ENCODE measurements at places on chromosomes 6 and 20.

DNA sequence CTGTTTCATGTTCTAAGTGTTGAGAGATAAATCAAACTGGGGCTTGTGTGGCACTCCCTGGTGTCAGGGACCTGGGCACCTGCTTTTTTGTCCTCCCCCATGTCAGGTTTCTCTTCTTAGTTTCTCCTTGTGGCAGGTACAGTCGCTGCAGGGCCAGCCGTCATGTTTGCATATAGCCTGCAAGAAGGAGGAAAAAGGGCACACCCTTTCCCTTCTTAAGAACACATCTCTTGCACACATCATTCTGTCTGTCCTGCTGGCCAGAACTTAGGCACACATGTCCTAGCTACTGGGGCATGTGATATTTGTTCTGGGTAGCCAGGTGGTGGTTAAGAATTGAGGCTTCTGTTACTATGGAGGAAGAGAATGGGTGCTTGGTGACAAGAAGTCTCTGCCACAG is 27.9 kb downstream of the CDC5L start:
- DNase-seq: no peak

GRCh38 chr6:11604215-11604614 is 66.7 kb downstream of the TMEM170B start:
- DNase-seq: no peak

DNA sequence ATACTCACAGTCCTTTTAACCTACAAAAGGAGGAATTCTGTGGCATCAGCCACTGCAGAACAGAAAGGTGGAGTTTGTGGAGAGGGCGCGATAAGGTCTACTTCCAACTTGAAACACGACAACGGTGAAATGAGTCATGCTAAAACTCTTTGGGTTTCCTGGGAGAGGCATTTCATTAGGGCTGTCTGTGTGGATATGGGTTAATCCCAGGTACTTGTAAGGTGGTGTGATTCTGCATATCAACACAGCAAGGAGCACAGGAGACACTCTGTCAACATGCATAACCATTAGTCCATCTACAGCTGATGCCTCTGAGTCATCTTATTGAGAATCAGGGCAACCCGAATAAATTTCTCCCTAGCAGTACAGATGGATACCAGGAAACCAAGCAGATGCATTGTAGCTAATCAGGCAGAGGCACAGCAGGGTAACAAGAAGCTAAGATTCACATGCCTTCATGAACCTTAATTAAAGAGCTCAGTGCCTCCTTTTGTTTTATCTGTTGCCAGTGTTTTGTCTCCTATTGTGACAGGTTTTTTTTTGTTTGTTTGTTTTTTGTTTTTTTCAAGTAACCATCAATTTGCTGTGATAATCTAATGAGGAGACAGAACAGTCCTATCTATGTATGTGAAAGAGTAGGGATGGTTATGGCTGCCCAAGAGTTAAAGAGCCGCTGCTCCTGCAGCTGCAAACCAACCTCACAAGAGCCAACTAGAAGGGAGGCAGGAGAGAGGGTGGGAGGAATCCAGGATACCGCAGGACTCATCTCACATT is 315.8 kb upstream of the SOX4 start:
- DNase-seq: no peak

- no peak for DNase-seq
Observed at GRCh38 chr20:56234110-56234509, 14.4 kb upstream of the MC3R start.

DNA sequence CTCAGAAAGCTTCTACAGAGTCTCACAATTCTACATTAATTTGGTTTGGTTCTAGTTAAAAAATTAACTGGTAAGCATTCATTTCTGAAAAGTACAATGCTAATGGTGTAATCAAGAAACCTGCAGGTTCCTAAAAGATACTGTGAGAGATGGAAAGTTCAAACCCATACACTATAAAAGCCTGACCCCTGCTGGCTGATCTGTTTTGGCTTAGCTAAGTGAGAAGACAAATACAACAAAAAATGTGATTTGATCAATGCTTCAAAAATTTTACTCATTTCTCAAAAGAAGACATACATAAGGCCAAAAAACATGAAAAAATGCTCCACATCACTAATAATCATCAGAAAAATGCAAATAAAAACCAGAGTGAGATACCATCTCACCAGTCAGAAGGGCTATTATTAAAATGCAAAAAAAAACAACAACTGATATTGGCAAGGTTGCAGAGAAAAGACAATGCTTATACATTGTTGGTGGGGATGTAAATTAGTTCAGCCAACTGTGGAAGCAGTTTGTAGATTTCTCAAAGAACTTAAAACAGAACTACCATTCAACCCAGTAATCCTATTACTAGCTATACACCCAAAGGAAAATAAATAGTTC is 102.8 kb downstream of the MOXD1 start:
- no peak for DNase-seq

DNA sequence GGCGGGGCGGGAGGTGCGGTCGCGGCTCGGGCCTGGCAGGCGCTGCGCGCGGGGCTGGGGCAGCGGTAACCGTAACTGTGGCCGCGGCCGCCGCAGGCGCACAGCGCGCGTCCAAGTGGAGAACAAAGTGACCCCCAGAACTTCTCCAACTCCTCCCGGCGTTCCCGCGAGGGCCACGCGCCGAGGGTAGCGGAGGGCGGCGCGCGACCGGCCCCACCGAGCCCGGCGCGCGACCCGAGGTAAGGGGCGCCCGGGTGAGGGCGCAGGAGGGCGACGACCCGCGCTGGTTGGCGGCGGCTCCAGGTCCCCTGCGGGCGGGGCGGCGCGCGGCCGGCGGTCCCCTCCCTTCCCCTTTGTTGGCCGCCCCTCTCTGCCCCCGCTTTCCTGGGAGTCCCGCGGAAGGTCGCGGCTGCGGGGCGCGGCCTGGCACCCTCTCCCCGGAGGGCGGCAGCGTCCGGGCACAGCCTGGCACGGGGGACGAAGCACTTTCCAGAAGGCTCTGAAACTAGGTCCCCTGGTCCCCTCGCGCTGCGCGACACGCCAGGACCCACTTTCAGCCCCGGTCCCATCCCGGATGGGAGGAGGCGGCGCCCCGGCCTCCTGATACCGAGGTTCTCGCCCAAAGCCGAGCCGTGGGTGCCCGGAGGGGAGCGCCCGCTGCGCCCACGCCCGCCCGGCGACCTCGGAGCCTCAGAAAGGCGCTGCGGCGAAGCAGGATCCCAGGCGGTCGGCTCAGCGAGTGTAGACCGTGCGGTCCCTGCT is at the start of gene TIAM2:
Gene TIAM2, plus strand, starts transcription at position 62 of the 762 bp plus-strand sequence. CDS start 133,909 bp downstream, outside the sequence.
- DNase-seq: no peak

GRCh38 chr6:90765895-90766294 is 179.0 kb upstream of the MAP3K7 start:
- DNase-seq: no peak

DNA sequence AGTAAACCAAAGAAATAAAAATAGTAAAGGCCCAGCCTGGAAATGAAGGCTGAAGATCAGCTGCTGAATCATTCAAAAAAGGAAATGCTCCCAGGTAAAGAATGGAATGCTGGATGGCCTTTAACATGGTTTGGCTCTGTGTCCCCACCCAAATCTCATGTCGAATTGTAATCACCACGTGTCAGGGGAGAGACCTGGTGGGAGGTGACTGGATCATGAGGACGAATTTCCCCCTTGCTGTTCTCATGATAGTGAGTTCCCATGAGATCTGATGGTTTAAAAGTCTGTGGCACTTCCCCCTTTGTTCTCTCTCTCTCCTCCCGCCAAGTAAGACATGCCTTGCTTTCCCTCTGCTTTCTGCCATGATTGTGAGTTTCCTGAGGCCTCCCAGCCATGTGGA is 9.9 kb upstream of the CLIC5 start:
- DNase-seq: no peak

GRCh38 chr6:27517928-27518787 is 45.3 kb upstream of the ZNF184 start:
- DNase-seq: no peak

DNA sequence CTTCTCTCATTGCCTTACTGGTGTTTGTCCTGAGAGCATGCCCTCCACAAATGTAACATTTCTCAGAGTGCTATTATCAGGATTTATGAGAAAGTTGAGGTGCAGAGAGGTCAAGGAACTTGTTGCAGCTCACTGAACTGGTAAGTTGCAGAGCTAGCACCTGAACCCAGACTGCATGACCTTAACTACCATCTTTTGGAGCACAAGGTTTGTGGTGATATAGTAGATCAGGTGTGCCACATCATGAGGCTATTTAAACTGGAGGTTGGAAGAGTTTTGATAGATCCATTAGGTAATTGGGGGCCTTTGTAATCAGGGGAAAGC is 112.0 kb upstream of the CITED2 start:
- no peak for DNase-seq

- DNase-seq: no peak
Observed at GRCh38 chr20:39670988-39671387, 708.8 kb downstream of the DHX35 start.

DNA sequence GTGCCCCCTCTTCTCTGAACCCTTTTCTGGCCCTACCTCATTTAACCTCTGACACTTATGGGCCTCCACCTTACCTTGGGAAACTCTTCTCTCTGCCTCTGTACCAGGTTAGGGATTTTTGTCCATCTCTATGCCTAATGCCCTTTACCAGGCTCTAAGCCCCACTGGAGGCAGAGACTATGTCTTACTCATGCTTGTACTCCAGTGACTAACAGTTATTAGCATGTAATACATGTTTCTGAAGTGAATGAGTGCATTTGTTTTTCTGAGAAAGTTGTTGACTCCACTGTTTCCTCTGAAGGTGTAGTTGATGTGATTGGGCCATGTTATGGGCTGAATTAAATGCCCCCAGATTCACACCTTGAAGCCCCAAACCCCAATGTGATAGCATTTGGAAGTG is 234.3 kb downstream of the PACRG start:
- no peak for DNase-seq

DNA sequence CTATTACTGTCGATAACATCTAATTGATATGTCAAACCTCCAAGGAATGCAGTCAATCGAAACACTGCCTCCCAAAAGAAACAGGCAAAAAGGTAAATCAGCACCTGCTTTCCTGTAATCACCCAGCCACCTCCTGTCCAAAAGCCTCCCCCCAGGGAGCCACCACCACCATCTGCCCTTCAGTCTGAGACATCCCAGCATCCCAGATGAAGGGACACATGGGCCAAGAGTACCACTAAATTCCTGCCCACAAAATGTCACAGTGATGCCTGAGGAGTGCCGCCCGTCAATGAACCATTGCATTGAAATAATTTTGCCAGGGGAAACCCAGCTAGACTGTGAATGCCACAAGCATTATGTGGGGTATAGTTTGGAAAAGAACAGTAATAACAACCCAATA is 401.7 kb downstream of the ZFAND3 start:
- DNase-seq: no peak

DNA sequence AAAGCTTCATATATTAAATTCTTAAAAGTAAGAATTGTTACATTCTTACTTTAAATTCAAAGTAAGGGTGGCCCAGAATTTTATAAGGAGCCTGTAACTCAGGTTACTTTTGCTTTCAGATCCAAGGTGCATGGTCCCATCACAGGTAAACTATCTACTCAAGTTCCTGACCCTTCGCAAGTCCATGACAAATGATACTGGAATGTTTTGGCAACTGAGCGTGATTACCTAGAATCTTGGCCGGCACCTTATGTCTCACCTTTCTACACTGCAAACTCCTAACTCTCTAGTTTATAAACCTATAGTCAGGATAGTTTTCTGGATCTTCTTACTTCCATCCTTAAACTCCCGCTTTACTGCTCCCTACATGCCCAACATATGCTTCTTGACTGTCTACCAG is 67.9 kb upstream of the HMGN3 start:
- no peak for DNase-seq

GRCh38 chr6:169666441-169666840 is 35.4 kb downstream of the WDR27 start:
- DNase-seq: no peak

- DNase-seq: no peak
Observed at GRCh38 chr20:56978475-56978874, 288.0 kb downstream of the BMP7 start.

DNA sequence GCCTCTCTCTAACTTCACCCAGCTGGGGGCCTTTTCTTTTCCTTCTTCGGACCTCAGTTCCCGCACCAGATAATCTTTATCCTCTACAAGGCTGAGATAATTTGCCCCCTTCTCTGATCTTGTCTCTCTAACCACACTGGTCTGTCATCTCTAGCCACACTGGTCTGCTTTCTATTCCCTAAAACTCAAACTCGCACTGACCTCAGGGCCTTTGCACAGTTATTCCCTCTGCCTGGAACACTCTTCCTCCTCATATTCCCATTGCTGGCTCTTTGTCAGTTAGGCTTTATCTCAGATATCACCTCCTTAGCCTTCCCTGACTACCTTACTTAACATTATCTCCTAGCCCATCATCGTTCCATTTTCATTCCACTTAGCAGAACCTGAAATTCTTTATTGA is 7.6 kb downstream of the RIMS4 start:
- DNase-seq: no peak

GRCh38 chr6:149450679-149451375 is 34.0 kb downstream of the ZC3H12D start:
- DNase-seq: no peak

GRCh38 chr6:133245422-133245903 is 4.3 kb downstream of the EYA4 start:
- DNase-seq: no peak

- DNase-seq: no peak
Observed at GRCh38 chr6:81788748-81789147, 36.3 kb upstream of the TENT5A start.

DNA sequence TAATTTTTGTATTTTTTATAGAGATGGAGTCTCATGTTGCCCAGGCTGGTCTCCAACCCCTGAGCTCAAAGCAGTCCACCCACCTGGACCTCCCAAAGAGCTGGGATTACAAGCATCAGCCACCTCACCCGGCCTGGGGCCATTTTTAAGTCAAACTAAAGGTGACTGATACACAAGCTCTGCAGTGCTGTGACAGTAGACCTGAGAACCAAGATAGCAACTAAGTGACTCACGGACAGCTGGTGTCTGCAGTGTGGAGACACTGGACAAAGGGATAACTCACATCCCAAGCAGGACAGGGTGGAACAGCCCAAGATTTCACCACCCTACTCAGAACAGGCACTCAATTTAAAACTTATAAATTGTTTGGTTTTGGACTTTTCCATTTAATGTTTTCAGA is 402.5 kb downstream of the CD83 start:
- no peak for DNase-seq

- DNase-seq: no peak
Observed at GRCh38 chr20:14664101-14664500, 326.7 kb upstream of the FLRT3 start.

DNA sequence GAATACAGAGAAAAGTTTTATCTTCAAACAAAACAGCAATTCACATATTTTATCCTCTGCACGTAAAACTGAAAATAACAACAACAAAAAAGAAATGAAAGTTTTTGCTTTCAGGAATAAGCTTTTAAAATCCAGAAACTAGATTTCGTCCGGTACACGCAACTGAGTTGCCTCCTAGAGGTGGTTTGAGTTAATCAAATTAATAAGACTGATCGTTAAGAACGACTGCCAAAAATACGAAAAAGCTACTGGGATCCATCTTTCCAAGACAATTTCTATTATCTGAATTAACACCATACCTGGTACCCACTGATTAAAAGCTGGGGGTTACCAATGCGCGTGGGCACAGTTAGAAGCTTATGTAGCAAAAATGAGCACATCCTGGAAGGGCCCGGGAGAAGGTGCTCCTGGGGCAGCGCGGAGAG is 669 bp downstream of the PDCD2 start:
- DNase-seq: no peak

- DNase-seq: no peak
Observed at GRCh38 chr20:6739406-6739805, 28.1 kb upstream of the BMP2 start.
